Right ventricle myocardium inferior (tissue), 1 donor: ENCODE measurements at places on chromosomes 4 and X.

DNA sequence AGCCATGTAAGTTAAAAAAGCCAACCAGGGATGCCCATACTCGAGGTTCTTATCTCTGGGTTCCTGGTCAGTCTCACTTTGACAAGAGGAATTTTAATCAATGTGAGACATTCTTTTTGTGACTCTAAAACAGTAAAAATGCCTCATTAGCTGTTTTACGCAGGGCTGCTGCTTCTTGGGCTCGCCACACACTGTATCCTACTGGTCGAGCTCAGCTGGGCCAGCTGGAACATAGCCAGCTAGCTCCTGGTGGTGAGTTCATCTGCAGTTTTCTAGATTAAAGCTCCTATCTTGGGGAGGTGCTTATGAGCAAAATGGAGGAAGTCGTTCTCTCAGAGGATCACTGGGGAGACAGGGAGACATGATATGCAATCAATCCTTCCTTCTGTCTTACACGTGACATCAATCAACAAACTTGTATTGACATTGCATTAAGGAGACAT is 55.9 kb upstream of the LEF1 start:
- no peak for DNase-seq

GRCh38 chr4:40182954-40183353 is 13.9 kb upstream of the RHOH start:
- DNase-seq = no peak

DNA sequence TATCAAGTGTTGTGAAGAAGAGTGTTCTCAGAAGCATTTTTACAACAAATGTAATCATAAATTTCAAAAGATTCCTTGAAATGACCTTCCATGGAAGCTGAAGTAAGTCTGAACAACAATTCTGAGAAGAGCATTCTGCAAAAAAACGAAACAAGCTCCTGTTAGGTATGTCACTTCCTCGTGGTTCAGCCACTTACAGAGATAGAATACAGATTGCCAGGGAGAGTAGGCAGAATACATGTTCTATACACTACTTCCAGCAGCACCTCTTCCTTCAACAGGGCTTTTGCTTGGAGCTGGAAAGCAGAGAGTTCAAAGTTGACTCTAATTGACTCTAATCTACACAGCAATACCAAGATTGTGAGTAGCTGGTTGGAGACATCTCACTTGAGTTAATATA is 274.5 kb downstream of the ADGRA3 start:
- no peak for DNase-seq

GRCh38 chrX:40169193-40170101 is 71.7 kb upstream of the BCOR start:
- no peak for DNase-seq

DNA sequence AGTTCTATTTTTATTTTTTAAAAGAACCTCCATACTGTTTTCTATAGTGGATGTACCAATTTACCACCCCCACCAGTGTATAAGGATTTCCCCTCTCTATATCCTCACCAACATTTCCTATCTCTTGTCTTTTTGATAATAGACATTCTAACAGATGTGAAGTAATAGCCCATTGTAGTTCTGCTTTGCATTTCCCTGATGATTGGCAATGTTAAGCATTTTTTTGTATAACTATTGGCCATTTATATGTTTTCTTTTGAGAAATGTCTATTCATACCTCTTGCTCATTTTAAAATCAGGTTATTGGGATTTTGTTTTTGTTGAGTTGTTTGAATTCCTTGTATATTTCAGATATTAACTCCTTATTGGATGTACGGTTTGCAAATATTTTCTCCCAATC is 251.1 kb upstream of the HTR2C start:
- DNase-seq = no peak

GRCh38 chr4:102726068-102726467 is 34.7 kb downstream of the MANBA start:
- no peak for DNase-seq

DNA sequence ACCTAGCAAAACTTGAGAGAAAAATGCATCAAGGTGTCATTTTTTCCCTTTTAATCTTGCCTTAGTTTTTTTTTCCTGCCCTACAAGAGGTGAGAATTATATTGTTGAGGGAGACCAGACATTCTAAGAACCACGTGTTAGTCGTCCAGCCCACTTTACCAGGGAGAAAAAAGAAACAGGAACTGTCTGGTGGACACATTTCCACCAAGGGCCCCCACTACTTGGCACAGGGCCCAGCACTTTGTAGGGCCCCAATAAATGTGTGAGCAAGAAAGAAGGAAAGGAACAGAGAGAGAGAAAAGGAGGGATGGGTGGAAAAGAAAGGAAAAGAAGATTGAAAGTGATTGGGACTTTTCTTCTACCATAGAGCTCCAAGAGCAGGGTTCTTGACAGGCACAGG is 3.9 kb upstream of the EGFL6 start:
- no peak for DNase-seq

GRCh38 chrX:132384301-132384700 is 104.5 kb downstream of the MBNL3 start:
- no peak for DNase-seq

- no peak for DNase-seq
Measured at GRCh38 chr4:24657768-24658617, 73.6 kb upstream of the DHX15 start.

- no peak for DNase-seq
Measured at GRCh38 chr4:72084587-72085011, 52.8 kb downstream of the NPFFR2 start.

- DNase-seq = no peak
Measured at GRCh38 chr4:45062935-45063545, 336.7 kb upstream of the GNPDA2 start.

- no peak for DNase-seq
Measured at GRCh38 chr4:104906276-104906675, 240.4 kb upstream of the TET2 start.

DNA sequence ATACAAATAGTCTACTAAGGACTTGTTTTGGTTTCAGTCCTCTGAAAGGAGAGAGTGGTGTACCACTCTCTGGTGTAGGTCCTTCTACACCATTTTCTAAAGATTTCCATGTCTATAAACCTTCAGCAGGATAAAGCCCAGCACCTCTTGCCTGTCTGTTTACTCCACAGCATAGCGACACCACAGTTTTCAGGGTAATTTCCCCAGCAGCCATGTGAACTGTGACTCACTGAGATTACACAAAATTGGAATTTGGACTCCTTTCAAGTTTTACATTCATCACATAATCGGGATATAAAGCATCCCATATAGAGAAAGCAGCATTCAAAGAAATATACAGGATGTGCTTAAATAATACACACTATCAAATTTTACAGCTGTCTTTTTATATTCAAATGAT is 229.6 kb downstream of the PRDM5 start:
- DNase-seq = no peak

- no peak for DNase-seq
Measured at GRCh38 chr4:109172301-109172700, 130.2 kb downstream of the COL25A1 start.

- DNase-seq = no peak
Measured at GRCh38 chr4:150547154-150547838, 34.7 kb upstream of the MAB21L2 start.

- DNase-seq = no peak
Measured at GRCh38 chrX:129097668-129098067, 425.6 kb downstream of the SMARCA1 start.

DNA sequence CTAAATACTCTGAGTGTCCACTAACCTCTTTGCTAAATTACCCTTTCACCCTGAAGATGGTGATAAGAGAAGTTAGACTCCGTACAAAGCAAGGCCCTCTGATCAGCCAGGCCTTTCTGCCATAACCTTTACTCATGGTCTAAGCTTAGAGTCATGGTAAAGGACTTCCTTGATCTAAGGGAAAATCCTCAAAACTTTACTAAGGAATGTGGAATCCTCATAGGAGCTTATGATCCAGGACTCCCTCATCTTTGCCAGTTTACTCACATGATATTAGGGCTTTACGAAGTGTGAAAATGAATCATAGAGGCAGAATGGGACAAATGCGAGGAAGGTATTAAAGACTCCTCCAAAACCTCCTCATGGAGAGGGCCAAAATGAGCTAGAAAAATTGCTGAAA is 7.9 kb upstream of the FAM13A start:
- DNase-seq = no peak

- DNase-seq = no peak
Measured at GRCh38 chrX:43664708-43665107, 8.6 kb downstream of the MAOA start.
